AG08396 (cell line): ENCODE measurements at places on chromosomes 1 and 21.
A peak's percentile ranks its signal among the peaks of the same experiment; 100 is the strongest.

DNA sequence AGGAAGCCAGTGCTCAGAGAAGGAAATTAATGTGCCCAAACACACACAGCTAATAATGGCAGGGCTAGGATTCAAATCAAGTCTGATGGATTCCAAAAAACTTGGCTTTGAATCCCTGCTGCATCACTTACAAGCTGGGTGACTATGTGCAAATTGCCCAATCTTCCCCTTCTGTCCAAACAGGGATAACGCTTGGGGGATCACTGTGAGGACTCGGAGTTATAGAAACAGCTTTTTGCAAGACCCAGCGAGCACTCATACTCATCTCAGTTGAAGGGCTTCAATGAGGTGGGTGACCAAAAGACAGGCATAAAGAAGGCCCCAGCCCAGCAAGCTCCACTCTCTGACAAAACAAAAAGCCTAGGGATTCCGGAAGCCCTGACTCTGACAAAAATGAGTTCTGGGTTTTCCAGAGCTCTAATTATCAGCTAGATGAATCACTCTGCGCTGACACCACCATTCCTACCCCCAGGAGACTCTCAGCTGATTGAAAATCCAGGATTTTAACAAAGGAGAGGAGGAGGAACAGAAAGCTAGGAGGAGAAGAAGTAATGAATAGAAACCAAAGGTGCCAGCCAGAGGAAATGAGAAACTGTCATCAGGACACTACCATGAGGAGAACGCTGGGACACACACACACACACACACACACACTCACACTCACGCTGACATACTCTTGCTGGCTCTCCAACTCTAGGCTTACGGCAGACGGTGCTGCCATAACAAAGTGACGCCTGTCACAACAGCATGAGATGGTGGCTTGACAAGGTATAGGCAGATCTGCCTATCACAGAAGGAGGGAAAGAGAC, 1.6 kb upstream of the STK40 start:
- peak; percentile 36 for DNase-seq

DNA sequence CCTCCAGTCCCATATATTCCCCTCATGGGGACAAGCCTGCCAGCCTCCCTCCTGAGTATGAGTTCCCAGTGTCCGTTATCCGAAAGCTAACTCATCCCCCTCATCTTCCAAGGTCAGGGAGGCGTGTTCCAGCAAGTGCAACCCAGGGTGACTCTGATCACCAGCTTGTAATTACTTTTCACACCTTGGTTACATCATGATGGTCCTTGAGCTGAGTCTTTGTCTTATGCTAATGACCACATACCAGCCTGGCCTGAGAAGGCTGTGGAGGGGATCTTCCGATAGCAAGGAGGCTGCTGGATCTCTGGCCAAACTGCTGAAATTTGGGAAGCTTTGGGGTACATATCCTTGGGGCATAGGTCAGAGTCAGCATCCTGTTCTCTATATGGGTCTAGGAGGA, 99.6 kb downstream of the DDX20 start:
- DNase-seq = no peak

DNA sequence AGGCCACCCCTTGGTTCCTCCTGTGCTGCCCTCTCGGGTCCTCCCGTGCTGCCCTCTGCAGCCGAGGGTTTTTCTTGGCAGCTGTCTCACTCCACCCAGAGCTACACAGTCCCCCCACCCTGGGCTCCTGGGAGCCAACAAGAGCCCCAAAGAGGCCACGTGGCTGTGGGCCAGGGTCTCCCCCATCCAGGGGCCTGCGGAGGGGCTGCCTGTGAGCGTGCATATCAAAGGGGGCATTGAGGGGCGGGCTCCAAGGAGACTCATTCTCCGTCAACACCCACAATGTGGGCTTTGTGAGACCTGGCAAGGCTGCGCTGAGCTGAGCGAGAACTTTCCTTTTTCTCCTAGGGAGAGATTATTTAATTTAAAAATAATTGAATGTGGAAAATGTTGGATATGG, 108.7 kb upstream of the ARHGEF16 start:
- DNase-seq = no peak

DNA sequence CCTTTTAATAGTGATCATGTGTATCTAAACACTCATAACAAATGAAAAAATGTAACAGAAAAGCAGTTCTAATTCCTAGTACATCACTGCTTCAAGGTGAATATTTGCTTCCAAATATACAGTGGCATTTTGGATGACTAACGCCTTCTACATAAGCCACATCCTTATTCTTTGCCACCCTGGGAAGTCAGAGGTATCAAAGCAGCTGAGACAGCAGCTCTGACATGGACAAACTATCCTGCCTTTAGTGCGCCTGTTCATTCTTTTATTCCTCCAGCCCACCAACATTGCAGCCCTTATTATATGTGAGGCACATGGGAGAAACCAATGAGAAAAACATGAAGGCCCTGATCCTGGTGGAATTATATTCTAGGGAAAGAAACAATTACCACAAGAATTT, 183.0 kb downstream of the APP start:
- DNase-seq = no peak

DNA sequence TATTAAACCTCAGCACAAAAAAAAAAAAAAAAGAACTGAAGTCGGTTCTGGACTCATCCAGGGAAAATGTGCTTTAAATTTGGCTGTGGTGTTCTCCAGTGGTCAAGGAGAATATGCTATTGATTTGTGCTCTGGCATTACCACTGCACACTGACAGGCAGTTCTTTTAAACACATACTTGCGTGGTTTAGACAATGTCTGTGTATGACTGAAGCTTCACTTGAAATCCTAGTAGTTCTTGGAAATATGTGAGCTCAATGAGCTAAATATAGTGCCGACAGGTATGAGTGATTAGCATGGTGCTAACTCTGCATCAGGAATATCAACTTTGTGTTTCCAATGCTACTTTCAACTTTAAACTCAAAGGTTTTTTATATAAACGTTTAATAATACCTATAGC, 415.6 kb downstream of the SMYD3 start:
- no peak for DNase-seq

- no peak for DNase-seq
These were observed 20.2 kb downstream of the COQ8A start for GRCh38 chr1:226960256-226960655.

DNA sequence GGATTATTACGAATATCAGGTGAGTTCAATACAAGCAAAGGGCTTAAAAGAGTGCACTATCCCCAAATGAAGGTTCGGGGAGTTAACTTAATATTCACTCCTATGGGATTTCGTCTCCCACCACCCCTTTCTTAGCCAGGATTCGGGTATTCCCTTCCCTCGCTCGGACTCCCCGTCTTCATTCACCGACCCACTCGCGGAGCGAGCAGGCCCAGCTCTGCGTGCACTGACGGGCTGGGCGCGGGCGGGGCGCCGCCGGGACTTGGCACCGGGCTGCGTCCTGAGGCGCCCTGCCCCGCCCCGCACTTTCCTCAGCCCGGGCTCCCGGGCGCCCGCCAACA, 7.7 kb upstream of the MPZL1 start:
- DNase-seq = peak; percentile 89

GRCh38 chr1:43441894-43442637, 11.7 kb downstream of the HYI start:
- no peak for DNase-seq

- DNase-seq = no peak
These were observed 162.2 kb downstream of the DPYD start for GRCh38 chr1:97758541-97759057.

- DNase-seq = no peak
These were observed 14.2 kb downstream of the TXNIP start for GRCh38 chr1:145982010-145982723.

DNA sequence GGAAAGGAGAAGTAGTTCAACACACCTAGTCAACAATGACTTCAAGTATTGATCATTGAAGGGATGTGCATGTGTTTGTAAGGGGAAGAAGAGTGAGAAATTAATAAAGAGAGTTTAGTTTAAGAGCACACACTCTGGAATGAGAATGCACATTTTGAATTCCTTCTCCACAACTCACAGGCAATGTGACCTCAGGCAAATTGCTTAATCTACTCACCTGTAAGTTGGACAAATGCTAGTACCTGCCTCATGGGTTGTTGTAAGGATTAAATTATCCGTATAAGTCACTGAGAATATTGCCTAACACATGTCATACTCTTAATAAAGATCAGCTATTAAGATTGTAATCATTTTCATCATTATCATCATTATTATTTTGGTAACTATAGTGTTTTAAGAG, 204.0 kb upstream of the NFIA start:
- no peak for DNase-seq

DNA sequence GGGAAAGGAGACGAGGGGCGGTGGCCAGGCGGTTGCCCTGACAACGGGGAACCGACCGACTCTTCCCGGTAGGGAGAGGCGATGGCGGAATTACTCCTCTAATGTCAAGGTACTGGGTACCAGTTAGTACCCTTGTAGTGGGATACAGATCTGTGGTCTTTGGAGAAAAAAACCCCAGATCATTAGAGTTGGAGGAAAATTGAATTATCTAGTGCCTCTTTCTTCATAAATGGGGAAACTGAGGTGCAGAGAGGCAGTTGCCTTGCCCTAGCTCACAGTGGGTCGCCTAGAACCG, 545 bp upstream of the PEF1 start:
- no peak for DNase-seq

GRCh38 chr1:44632598-44632997, 41.7 kb downstream of the TMEM53 start:
- no peak for DNase-seq

GRCh38 chr1:198681252-198681651, 42.4 kb downstream of the PTPRC start:
- no peak for DNase-seq

GRCh38 chr1:206955476-206956451, 9.5 kb upstream of the PIGR start:
- no peak for DNase-seq

DNA sequence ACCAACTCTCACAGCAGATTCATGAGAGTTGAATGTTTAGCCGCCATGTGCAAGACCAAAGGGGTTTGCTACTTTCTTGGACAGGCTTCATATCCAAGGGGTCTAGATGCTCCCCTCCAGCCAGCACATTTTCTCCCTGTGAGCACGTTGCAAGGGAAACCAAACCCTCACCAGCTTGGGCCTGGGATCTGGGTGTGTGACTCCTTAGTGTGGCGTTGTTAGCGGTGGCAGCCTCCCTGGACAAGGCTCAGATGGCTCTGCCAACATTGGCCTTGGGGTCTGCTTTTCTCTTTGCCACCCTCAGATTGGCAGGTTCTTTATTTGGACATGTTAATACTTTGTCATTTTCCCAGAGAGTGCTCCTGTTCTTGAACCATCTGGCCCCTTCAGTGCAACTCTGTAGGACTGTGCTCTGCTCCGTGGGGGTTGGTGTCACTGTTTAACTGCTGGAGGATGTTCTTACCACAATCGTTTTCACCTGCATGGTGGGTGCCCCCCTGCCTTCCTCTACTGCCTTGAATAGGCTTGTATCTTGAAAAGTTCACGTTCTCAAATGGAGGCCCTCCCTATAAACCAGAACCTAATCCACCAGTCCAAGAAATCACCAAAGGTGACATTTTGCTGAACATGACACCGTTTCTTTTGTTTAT, 13.4 kb downstream of the ABCG1 start:
- no peak for DNase-seq

- DNase-seq = no peak
These were observed 20.3 kb downstream of the PTGS2 start for GRCh38 chr1:186659890-186660341.

- DNase-seq = peak; percentile 80
These were observed 5.1 kb upstream of the ARHGEF2 start for GRCh38 chr1:155983191-155984024.

DNA sequence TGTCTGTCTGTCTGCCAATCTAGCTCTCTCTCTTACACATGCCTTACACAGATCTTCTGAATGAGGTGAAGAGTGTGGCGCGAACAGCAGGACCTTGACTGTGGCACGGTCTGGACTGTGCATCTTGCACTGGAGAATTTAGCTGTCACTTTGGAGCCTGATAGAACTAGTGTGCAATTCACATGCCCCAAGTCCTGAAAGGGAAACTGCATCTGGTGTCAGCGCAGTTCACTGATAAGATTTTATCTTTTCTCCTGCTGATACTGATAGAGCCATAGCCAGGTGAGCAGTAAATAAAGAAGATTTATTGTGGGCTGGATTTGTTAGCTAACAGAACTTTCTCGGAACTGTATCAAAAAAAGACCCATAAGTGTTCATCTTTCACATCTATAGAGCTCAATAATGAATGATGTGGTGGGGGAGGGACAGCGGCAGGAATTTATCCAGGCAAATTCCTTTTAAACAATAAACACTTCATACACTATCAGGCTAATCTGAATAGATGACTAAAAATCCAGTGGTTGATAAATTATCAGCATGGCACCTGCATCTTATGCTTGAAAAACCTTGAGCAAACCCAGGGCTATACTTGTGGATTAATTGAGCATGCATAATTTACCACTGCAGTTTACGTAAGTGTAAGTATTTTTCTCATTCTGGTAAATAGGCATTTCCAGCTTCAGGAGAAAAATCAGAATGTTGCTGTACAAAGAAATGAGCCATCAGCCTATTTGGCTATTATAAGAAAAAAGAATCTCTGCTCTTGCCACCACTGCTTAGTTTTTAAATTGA, 104.1 kb downstream of the NTNG1 start:
- DNase-seq = no peak

DNA sequence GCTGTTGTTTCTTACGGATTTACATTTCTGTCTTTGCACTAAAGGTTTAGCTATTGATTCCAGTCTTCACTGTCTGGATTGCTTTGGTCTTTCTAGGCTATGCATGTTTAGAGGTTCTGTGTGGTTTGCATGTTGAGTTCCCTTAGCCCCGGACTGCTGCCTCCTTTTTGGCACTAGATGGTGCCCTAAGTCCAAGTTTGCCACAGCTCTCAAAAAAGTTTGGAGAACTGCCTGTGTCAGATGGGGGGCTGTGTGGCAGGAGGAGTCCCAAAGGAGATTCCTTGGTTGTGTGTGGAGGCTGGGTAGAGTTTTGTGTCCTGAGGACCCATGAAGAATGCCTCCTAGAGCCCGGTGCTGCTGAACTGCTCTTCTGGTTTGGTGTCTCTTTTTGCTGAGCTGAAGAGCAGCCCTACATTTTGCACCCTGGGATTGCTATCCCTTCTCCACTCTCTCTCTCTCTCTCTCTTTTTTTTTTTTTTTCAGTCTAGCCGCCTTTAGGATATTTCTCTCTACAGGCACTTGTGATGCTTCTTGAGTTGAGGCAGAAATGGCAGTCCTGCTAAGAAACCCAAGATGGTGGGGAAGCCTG, 74.4 kb downstream of the PTGS2 start:
- peak; percentile 17 for DNase-seq

GRCh38 chr1:101004670-101005069, 20.9 kb downstream of the DPH5 start:
- DNase-seq = no peak

DNA sequence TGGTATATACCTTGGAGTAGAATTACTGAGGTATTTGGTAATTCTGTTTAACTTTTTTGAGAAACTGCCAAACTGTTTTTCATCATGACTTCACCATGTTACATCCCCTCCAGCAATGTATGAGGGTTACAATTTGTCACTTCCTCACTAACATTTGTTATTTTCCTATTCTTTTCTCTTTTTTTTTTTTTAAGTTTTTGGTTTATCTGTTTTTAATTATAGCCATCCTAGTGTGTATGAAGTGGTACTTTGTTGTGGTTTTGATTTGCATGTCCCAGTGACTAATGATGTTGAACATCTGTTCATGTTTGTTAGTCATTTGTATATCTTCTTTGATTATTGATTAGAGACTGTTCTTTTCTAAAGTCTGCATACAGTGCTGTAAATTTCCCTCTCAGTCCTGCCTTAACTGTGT, 147.3 kb downstream of the HS2ST1 start:
- DNase-seq = no peak
